GM12864 (cell line): ENCODE measurements at places on chromosomes 16 and 17.

DNA sequence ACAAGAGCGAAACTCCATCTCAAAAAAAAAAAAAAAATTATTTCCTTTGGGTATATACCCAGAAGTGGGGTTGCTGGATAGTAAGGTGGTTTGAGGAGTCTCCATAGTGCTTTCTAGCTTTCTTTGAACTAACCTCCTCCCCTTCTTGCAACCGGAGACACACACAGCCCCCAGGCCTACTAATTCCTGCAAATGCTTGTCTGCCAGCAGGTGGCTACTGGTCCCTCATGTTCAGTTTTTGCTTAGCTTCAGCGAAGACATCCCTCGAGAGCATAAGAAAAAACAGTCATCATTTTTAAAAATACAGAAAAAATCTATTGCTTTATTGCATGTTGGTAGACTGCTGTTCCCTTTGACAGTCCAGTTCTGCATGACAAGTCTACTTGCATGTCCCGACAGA, 439.0 kb downstream of the UTP18 start:
- DNase-seq: no peak

DNA sequence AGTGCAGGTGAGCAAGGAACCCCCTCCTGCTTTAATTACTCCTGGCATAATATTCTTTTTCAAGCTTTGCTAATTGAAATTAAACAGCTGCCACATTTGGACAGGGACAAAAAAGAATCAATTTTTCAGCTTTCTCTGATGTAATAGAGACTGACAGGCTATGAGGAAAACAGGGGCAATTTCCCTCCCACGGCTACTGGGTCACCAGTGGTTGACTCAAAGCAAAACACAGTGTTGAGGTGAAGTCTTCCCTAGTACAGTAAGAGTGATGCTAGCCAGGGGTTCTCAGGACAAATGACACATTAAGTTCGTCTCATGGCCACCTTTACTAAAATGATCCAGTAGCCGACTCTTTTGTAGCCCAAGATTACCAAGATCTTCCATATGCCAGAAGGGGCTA, 38.6 kb upstream of the PMFBP1 start:
- no peak for DNase-seq

DNA sequence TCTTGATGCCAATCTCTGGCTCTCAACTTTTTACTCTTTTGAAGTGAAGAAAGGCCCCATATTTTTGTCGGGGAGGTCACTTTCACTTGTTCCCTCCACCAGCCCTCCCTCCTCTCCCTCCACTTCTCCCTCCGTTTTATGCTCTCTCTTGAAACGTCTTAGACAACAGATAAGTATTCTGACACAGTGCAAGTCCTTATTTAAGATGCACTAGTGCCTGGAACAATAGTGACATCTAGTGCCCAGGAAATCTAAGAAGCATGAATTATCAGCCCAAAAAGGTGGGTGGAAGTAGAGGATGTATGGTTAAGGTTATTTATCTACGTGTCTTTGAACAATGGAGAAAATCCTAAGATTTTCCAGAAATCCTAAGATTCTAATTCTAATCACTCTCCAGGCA, 17.9 kb downstream of the PSME3IP1 start:
- DNase-seq: peak; percentile 55

- no peak for DNase-seq
These were observed 190.7 kb upstream of the DYNLRB2 start for GRCh38 chr16:80350061-80350460.

- peak; percentile 18 for DNase-seq
These were observed 51.2 kb upstream of the CDH5 start for GRCh38 chr16:66315210-66315825.

DNA sequence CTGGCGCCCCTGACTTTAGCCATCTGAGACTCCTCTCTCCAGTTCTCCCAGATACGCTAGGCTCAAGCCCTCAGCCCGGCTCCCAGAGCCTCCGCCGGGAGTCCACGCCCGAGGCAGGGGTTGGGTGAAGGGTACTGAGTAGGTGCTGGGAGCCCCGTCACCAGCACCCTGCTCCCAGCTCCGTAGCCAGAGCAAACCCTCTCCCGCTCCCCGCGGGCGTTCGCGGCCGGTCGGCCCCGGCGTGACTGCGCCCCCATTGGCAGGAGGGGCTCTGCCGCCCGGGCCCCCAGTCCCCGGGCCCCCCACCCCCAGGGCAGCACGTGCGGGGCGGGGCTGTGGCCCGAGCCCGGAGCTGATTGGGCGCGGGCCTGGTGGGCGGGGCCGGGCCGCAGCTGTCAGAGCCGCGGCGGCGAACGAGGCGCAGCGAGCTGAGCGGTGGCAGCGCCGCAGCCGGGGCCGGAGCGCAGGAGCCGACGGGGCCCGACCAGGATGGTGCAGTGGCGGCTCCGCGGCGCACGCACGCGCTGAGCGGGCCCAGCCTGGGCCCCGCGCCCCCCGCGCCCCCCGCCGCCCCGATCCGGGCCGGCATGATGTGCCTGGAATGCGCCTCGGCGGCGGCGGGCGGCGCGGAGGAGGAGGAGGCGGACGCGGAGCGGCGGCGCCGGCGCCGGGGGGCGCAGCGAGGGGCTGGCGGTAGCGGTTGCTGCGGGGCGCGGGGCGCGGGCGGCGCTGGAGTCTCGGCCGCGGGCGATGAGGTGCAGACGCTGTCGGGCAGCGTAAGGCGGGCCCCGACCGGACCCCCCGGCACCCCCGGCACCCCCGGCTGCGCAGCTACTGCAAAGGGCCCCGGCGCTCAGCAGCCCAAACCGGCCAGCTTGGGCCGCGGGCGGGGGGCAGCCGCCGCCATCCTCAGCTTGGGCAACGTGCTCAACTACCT, at the start of gene SPNS2:
SPNS2 (plus strand) TSS at position 421 of the 937 bp plus-strand sequence; CDS start at position 588, 167 bp downstream.
- no peak for DNase-seq

- DNase-seq: no peak
These were observed 190.6 kb upstream of the FOXF1 start for GRCh38 chr16:86319585-86320236.

GRCh38 chr16:9393591-9393990, 302.1 kb downstream of the HAPSTR1 start:
- DNase-seq: no peak

DNA sequence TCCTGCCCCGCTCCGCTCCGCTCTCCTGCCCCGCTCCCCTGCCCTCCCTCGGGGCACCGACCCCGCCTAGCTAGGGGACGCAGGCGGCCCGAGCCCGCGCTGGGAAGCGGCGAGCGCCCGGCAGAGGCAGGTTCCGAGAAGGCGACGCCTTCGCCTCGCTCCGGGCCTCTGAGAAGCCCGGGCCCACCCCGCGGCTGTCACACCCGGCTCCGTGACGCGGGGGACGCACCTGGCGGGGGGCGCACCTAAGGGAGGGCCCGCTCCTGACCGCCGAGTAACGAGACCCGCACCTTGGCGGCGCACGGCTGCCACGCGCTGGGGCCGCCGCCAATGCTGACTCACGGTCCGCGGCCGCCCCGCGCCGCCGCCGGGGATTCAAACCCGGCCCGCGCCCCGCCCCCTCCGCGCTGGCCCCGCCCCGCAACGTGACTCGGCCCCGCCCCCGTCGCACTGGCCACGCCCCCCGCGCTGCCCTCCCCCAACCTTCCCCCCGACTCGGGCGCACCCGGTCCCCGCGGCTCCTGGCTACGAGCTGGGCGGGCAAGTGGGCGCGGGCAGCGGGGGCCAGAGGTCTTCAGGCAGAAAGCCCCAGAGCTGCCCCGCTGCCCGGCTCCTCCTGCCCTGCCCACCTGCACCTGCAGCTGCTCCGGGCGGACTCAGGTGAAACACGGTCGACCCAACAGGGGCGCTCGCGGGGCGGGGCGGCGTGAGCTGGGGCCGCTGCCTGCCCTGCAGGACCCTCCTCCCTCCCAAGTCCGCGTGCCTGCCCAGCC, 27.8 kb downstream of the GNPTG start:
- DNase-seq: no peak

GRCh38 chr17:39653662-39654331, 11.4 kb upstream of the TCAP start:
- no peak for DNase-seq

DNA sequence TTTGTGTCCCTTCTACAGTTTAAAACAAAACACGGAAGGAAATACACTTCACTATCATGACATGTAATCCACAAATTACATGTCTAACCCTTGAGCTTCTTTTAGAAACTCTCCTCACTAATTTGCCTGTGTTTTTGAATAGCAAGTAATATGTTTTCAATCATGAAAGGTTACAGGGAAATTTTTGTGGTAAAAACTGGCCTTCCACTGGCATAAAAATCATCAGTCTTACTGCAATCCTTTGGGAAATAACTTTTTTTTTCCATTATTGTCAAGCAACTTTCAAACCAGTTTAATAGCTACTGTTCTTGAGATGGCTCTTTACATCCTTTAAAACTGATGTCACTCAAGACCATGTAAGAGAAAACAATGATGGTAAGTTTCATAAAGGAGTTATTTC, 27.0 kb downstream of the MYO1D start:
- DNase-seq: no peak

DNA sequence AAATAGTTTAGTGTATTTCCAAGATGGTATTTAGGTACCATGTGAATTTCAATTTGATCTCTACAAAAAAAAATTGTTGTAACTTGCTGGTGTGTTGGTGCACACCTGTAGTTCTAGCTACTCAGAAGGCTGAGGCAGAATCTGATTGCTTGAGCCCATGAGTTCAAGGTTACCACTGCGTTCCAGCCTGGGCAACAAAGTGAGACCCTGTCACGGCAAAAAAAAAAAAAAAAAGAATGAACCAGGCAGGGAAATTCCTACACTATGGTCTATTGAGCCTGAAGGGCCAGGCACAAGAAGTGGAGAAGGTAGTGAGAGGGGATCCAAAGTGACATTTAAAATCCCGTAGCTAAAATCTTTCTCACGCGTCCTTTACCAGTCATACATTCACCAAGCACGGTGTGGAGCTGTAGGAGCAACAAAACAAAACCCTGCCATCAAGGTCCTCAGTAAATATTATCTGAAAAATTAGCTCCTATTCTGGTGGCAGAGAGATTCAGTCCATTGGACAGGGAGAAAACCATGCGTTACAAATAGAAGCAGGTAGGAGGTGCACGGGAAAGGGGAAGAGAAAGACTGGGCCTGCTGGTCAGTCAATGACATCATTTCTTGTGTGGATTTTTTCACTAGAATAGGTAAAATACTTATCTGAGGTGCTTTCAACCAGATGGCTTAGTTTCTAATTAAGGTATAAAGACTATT, 27.3 kb downstream of the TXNDC11 start:
- DNase-seq: no peak

GRCh38 chr16:84252184-84252583, 12.4 kb upstream of the KCNG4 start:
- no peak for DNase-seq

GRCh38 chr17:61444075-61444474, 8.1 kb upstream of the TBX4 start:
- DNase-seq: no peak

DNA sequence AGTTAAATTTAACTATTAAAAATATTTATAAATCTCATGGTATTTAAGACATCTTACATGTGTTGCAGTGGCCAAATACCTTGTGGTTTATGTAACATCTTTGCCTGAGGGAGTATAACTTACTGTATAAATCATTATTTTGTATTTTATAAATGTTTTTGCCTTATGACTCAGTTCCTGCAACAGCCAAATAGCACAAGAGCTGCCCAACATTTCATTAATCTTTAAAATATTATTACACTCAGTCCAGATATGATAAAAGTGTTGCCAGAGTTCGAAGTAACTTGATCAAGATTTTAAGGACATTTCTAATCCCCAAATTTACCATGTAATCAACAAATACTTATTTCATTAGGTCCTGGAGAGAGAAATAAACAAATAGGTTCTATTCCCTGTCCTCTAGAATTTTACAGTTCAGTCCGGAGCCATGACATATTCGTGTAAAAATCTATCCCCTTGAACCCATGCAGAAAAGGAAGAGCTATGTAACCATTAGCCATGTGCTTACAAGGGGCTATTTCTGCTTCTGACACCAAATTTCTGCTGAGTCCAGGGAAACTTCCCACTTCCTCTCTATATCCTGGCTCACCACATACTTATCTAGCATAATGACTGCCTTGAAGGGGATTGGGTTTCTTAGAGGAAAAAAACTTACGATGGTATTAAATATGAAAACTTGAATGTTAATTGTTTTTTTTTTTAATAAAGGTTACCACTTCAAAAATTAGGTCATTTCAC, 44.0 kb downstream of the IRX6 start:
- no peak for DNase-seq
